HS-5 (cell line): ENCODE measurements at places on chromosomes 12 and 14.

DNA sequence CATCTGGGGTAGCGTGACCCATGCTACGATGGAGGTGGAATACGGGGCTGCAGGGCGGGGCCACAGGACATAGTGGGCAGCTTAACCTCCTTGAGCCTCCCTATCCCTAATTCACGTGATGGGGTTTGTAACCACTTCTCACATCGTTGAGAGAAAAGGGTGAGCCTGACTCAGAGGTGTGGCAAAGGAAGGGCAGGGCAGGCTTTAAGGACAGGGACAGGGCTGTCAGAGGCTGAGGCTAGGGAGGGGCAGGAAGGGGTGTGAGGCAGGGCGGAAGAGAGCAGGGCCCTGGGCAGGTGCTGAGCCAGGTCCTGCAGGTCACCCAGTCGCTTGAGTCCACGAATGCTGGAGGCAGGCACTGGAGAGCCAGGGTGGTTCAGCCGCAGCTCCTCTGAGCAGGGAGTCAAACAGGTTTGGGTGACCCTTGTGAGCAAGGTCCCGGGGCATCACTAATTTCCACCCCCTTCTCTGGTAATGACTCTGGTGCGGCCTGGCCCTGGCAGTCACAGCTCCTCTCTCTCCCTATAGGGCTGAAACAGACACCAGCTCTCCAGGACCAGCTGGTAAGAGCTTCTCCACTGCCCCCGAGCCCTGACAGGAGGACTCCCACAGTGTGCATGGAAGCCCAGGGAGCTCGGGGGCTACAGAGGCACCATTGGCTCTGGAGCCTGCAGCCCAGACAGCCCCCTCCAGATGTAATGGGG lies 7.5 kb upstream of the AQP2 start:
- DNase-seq: no peak

DNA sequence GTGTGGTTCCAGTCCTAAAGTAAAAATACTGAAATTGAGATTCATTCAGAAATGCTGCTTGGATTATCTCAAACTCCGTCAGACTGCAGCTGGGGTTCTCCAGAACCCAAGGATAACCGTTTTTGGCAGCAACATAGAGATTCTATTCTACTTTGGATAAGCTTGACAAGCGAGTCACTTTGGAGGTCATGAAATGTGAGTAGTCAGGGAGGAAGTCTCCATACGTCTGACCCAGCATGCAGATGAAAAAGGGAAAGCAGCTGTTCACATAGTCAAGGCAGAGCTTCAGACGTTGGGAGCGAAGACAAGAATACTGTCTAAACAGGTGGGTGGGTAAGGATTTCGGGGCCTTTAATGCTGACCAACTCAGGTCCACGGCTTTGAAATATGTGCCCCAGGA lies 14.9 kb upstream of the HSP90B1 start:
- DNase-seq: no peak

DNA sequence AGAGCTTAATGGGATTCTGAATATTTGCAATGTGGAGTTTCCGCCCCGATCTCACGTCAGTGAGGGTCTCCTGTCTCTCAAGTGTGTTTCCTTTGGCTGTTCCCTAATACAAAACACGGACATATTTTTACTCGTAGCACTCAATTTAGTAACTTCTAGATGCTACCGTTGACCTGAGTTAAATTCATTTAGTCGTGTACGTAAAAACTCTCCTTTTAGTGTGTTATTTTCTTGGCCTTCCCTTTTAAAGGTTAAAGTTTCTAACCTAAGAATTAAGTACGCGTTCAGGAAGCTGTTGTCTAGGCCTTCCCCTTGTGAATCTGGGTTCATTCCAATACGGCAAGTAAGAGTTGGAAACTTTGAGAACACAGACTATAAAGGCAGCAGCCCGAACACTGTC lies 64.4 kb downstream of the DDX51 start:
- DNase-seq: no peak

DNA sequence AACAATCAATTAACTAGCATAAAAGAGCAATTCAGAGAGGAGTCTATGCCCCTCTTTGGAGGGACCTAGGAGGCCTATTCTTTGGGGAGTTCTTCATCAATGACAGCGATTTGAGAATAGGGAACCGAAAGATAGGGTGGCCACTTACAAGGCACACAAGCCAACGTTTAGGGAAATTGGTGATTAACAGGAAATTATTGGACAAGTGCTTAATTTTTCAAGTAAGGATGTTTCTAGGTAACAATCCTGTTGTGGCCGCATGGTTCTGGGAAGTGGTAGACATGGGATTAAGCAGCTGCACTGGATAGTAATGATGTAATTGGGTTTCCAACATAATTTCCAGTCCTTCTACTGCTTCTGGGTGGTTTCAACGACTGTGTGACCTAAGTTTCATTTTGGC lies 83.2 kb downstream of the HMGA2 start:
- no peak for DNase-seq

- DNase-seq: no peak
These were observed 113.3 kb downstream of the PTGER2 start for GRCh38 chr14:52427460-52427859.

DNA sequence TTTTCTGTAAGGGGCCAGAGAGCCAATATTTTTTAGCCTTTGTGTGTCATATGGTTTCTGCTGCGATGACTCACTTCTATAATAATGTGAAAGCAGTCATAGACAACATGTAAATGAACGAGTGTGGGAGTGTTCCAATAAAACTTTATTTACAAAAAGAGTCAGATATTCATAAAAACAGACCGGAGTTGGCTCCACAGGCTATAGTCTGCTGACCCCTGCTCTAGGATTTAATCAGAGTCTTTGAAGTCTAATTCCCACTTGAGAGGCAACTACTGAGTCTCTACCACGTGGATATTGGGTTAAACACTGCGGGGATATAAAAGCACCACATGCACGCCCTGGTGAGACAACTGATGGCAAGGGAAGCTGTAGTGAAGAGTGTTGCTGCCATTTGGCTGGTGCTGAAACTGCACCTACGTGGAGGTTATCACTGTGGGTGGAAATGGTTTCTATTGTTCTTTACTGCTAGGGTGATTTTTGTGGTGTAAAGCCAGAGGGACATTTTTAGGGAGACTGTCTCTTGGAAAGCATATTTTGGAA lies 3.6 kb upstream of the NINJ2 start:
- no peak for DNase-seq

- no peak for DNase-seq
These were observed 329.2 kb downstream of the PCNX1 start for GRCh38 chr14:71236487-71236886.

- DNase-seq: no peak
These were observed 86.6 kb downstream of the FOXN4 start for GRCh38 chr12:109222496-109222895.

DNA sequence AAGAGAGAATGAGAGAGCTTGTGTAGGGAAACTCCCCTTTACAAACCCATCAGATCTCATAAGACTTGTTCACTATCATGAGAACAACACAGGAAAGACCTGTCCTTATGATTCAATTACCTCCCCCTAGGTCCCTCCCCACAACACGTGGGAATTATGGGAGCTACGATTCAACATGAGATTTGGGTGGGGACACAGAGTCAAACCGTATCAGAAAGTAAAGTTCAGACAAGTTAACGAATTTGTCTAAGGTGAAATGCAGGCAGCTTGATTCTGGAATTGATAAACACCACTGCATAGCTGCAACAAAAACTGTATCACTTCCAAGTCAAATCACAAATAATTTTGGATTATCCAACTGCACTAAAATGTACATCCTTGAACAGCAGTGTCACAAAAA lies 47.4 kb downstream of the FOXN3 start:
- DNase-seq: no peak

GRCh38 chr12:75553836-75554555 lies 42.6 kb upstream of the KRR1 start:
- DNase-seq: no peak

DNA sequence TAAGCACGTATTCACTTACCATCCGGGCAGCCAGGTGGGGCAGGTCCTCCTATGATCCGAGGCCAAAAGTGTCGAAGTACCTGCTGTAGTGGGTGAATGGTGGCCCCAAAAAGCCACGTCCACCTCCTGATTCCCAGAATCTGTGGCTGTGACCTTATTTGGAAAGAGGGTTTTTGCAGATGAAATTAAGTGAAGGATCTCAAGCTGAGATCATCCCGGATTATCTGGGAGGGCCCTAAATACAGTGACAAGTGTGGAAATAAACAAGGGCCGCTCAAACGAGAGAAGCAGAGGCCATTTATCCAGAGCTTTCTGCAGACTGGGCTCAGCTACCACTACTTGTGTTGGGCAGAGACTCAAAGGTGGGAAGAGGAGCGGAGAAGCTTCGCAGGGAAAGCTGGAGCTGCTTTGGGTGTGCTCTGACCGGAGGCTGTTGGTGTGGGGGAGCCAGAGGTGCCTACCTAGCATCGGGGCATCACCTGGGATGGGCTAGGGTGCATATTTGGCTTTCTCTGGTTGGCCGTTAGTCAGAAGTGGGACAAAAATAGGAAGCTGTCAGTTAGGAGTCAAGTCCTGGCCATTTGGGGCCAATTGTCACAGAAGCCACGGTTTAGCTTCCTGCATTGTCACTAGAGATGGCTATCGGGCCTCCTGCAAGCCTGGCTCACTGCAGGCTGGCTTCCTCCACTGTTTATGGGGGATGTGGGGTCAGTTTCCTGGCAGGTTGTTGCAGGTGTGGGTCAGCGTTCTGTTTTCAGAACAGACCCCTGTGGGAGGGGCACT lies 27.8 kb upstream of the DLK1 start:
- DNase-seq: no peak

DNA sequence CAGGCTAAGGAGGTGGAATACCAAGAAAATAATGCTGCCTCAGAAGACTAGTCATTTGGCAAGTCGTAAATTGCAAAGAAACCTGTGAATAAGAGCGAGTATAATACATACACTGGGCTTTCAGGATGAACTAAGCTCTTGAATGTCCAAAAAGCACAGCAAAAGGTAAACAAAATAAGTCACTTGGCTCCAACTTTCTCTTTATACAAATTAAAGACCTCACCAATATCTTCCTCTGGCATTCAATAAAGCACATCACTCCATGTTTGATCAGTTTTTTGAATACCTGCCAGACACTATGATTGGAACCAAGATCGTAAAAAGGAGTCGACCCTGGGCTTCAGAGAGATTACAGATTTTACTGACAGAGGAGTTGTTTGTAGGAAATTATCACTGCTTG lies 3.5 kb downstream of the DICER1 start:
- no peak for DNase-seq

GRCh38 chr12:89864411-89864810 lies 155.8 kb upstream of the ATP2B1 start:
- DNase-seq: no peak

GRCh38 chr12:52086944-52087835 lies 7.7 kb downstream of the SMIM41 start:
- no peak for DNase-seq
